ENCODE measurements at places on chromosomes 7 and 10.
A peak's percentile ranks its signal among the peaks of the same experiment; 100 is the strongest.

GRCh38 chr7:101941481-101942383, 124.3 kb downstream of the CUX1 start:
- no peak overlapping the region for H3K4me3 ChIP-seq
- no peaks in the 10 kb centered on the region for H3K4me1 ChIP-seq
- H3K27me3 ChIP-seq = no peaks in the 10 kb centered on the region

- DNase-seq = no peak
- H3K27me3 ChIP-seq = no peaks in the 10 kb centered on the region
- H3K4me1 ChIP-seq = peaks cover 32% of the 10 kb centered on the region
- H3K4me3 ChIP-seq = peak overlapping the region; percentile 76
- H3K36me3 ChIP-seq = no peaks in the 10 kb centered on the region
Measured at GRCh38 chr10:87818505-87819288, 671 bp upstream of the ATAD1 start.

DNA sequence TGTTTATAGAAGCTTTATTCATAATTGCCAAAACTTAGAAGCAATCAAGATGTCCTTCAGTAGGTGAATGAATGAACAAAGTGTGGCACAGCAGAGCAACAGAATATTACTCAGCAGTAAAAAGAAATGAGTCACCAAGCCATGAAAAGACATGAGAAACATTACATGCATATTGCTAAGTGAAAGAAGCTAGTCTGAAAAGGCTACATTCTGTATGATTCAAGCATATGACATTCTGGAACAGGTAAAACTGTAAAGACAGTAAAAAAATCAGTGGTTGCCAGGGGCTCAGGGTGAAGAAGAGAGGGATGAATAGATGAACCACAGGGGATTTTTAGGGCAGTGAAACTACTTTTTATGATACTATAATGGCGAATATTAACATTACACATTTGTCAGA, 80.9 kb upstream of the APBB1IP start:
- DNase-seq = no peak
- H3K36me3 ChIP-seq = no peaks in the 10 kb centered on the region
- no peak overlapping the region for H3K27ac ChIP-seq
- H3K27me3 ChIP-seq = no peaks in the 10 kb centered on the region
- no peaks in the 10 kb centered on the region for H3K4me1 ChIP-seq
- no peak overlapping the region for H3K4me3 ChIP-seq

GRCh38 chr7:106485031-106485551, 175.9 kb downstream of the CCDC71L start:
- no peaks in the 10 kb centered on the region for H3K27me3 ChIP-seq
- no peak overlapping the region for H3K27ac ChIP-seq
- H3K36me3 ChIP-seq = no peaks in the 10 kb centered on the region
- DNase-seq = no peak

DNA sequence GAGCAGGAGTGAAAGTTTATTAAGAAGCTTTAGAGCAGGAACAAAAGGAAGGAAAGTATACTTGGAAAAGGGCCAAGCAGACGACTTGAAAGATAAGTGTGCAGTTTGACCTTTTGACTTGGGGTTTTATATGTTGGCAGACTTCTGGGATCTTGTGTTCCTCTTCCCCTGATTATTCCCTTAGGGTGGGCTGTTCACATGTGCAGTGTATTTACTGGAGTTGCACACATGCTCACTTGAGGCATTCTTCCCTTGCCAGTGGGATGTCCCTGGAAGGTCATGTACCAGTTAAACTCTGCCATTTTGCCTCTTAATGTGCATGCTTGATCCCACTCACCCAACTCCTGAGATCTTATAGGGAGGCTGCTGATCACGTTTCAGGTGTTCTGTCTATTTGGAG, 23.4 kb upstream of the ARHGAP12 start:
- peaks cover 53% of the 10 kb centered on the region for H3K4me1 ChIP-seq
- no peaks in the 10 kb centered on the region for H3K36me3 ChIP-seq
- no peak overlapping the region for H3K27ac ChIP-seq
- no peaks in the 10 kb centered on the region for H3K27me3 ChIP-seq
- H3K4me3 ChIP-seq = no peak overlapping the region
- no peak for DNase-seq

DNA sequence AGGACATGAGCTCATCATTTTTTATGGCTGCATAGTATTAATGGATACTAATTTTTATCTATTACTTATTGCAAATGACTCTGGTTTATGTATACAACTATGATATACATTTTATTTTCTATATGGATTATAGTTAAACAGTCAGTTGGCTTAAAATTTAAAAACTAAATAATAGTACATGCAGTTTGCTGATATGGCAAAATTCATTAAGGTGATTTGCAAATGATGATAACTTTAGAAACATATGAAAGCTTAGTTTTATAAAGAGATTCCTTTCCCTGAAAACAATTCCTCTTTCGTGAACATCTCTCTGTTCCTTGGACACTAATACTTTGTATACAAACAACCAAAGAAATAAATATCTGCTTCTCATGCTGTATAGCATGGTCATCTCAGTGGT, 165.5 kb upstream of the SEMA3E start:
- no peak overlapping the region for H3K4me3 ChIP-seq
- no peak overlapping the region for H3K27ac ChIP-seq
- no peak for DNase-seq
- H3K36me3 ChIP-seq = no peaks in the 10 kb centered on the region
